ENCODE measurements at places on chromosomes 16 and 17. TPM values are rescaled to one million over a fixed set of nuclear protein-coding genes. Genes with fewer than 3 reads are reported as not detected.

HOXB2 gene
- total RNA-seq: not detected

ENO3 gene
- total RNA-seq: 174 TPM

ZNF18 gene
- total RNA-seq: 17.0 TPM

WNT3 gene
- total RNA-seq: 2.9 TPM

CPNE7 gene
- 2.0 TPM for total RNA-seq

TIMP2 gene
- 119 TPM for total RNA-seq

TRIM25 gene
- total RNA-seq: 21.4 TPM

ZPBP2 gene
- not detected for total RNA-seq

TMEM114 gene
- total RNA-seq: 5.7 TPM

HOXB7 gene
- total RNA-seq: not detected

SLC6A2 gene
- total RNA-seq: 9.0 TPM

MT1H gene
- not detected for total RNA-seq

TBC1D28 gene
- not detected for total RNA-seq

TBX21 gene
- total RNA-seq: 1.5 TPM

SRL gene
- 38.6 TPM for total RNA-seq

FOXF1 gene
- total RNA-seq: 0.77 TPM

SCN4A gene
- 3.0 TPM for total RNA-seq

HCRT gene
- 1.4 TPM for total RNA-seq

CDK12 gene
- total RNA-seq: 62.7 TPM

KRTAP4-6 gene
- total RNA-seq: not detected

MT1M gene
- not detected for total RNA-seq

CCL3 gene
- 1.3 TPM for total RNA-seq

MT4 gene
- not detected for total RNA-seq

CCDC200 gene
- total RNA-seq: not detected

DCUN1D3 gene
- total RNA-seq: 29.6 TPM

KCNJ2 gene
- total RNA-seq: 11.7 TPM

SMIM36 gene
- 3.7 TPM for total RNA-seq

BTBD17 gene
- total RNA-seq: 8.9 TPM

MYH8 gene
- total RNA-seq: 63.4 TPM

LRRC75A gene
- 12.1 TPM for total RNA-seq

FOXJ1 gene
- 1.6 TPM for total RNA-seq

CBFA2T3 gene
- total RNA-seq: 5.6 TPM

HIGD1B gene
- not detected for total RNA-seq

SLC16A13 gene
- total RNA-seq: 0.44 TPM

All from camera-type eye (tissue), 1 donor.